ENCODE measurements at places on chromosomes 2 and 18.

DNA sequence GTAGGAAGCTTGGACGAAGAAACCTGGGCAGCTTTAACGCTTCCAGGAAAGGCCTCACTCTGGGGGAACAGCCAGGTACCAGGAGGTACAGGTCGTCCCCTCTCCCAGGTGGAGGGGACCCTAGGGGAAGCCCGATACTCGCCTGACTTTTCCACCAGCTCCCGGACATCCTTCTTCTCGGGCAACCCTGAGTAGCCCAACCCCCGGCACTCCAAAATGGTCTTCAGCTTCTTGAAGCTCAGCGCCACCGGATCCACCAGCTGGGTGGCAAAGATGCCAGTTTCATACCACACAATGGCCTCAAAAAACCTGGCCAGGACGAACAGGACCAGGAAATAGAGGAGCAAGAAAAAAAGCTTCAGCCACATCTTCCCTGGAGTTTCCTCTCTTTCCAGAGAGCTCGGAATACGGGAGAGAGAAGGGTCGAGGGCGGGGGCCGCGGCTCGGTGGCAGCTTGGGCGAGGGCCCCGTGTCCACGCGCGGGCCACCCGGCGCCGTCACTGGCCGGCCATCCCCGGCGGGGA is 1.1 kb downstream of the RNF103 start:
- DNase-seq, result no peak

- no peak for DNase-seq
Measured at GRCh38 chr18:25459814-25460213, 107.8 kb upstream of the ZNF521 start.

DNA sequence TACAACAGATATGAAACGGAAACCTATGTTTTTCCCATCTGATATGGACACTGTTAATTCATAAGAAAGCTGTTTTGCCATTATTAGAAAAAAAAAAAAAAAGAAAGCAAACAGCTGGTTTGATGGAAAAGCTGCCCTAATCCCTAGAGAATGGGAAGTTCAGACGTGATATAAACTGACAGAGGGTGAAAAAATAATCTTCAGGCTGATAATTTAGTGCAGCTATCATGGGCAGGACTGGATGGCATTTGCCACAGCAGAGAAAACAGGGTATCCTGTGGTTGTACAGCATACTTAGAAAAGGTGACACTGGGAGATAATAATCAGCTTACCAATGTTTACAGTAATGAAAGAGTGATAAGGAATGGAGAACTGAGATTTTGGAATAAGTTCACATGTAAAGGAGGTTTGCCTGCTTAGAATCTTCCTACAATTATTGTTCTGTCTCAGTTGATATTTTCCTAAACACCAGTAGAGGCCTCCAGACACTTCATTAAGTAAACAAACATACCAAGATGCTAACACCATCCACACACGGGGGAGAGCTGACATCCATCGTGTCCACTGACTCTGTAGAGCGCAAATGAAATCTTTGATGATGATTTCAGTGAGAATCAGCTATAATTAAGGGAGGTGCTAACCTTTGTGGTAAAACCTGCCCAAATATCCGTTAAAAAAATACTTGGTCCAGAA is 211.6 kb upstream of the MMADHC start:
- no peak for DNase-seq

DNA sequence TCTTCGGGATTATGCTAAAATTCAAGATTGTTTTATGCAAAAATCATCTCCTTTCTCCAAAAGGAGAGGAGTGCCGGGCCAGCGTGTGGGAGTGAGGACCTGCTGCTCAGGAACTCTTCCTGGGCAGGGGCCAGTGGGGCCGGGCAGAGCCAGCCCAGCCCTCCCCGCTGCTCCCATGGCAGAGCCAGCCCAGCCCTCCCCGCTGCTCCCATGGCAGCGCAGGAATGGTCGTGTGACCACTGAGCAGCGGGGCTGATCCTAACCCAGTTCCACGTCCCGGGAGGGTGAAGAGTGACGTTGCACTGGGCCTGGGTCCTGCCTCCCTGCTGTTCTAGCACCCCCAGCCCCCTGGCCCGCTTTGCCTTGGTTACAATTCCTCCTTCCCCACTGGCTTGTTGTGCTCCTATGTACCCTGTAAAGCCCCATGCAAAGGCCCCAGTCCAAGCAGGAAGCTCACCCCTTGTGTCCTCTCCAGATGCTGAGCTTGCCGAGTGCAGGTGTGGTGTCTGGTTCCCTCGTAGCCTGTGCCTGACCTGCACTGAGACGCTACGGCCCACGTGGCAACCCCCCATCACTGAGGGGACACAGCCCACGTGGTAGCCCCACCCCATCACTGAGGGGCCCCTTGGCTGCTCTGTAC is 11.4 kb upstream of the NEU4 start:
- no peak for DNase-seq

GRCh38 chr2:219274361-219274921 is 4.7 kb upstream of the DNAJB2 start:
- no peak for DNase-seq

DNA sequence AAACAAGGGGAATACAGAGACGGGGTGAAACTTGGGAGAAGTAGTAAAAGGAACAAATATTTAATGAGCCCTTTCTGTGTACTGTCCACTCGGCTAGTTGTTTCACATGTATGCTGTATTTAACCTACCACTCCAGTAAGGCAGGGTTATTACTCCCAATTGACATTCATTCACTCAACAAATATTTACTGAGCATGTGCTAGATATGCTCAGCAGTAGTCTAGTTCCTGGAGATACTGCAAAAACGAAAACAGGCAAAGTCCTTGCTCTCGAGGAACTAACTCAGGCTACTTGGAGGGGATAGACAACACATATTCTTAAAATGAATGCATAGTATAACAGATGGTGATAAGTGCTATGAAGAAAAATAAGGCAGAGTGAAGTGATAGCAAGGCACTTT is 207.3 kb downstream of the SS18 start:
- DNase-seq, result no peak

DNA sequence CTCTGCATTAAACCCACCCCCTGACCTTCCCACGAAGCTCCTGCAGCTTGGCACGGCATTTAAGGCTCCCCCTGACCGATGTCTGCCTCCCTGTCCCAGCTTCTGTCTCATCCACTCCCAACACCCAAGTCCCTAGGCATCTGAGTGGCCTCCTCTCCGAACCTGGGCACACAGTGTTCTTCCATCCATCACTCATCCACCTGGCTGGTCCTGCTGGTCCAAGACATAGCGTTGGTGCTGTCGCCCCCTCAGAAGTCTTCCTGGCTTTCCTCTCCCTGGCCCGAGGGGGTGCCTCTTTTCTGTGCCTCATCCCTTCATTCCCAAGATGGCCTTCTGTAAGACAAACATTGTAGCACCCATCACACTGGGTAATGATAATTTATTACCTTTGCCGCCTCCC is 323.6 kb downstream of the GBX2 start:
- DNase-seq, result no peak

- no peak for DNase-seq
Measured at GRCh38 chr2:69205076-69205475, 182.0 kb downstream of the GFPT1 start.

- DNase-seq, result no peak
Measured at GRCh38 chr2:133526530-133527300, 41.5 kb downstream of the NCKAP5 start.

GRCh38 chr2:210226223-210226622 is 976 bp upstream of the ACADL start:
- DNase-seq, result no peak

GRCh38 chr2:59684116-59684770 is 869.2 kb downstream of the BCL11A start:
- DNase-seq, result no peak

DNA sequence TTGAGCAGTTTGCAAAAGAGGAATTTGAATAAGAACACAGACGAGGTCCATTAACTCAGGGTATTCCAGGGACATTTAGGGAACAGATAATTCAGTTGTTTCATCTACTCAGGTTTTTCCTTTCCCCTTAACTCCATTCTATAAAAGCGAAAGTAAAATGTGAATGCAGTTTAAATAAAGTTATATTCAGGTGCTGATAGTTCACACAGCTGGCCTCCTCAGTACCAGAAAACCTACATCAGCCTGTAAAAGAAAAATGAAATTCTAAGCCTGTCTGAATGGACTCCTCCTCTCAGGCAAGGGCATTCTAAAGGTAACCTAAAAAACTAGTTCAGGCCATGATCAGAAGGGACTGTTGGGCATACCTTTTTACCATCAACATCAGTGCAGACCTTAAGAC is 873.8 kb downstream of the SUCLG1 start:
- no peak for DNase-seq

DNA sequence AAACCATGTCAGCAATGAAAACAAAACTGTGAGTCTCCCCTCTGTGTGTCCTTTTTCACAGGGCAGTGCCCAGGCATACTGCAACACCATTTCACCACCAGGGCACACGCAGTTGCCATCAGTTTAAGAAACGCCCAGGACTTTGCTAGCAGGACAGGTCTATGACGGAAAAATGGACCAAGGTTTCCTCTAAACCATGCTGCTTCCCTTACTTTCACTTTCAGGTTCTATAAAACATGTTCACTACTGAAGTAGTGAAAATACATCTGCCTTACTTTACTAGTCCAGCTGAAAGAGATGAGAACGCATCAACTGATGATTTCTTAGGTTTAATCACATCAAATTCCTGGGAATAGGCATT is 110.5 kb downstream of the TCF4 start:
- no peak for DNase-seq

GRCh38 chr2:140667203-140667602 is 1463.6 kb downstream of the LRP1B start:
- DNase-seq, result no peak

GRCh38 chr2:117190856-117191559 is 623.5 kb upstream of the DDX18 start:
- no peak for DNase-seq

All from stimulated activated CD4-positive, alpha-beta T cell treated with anti-CD3 and anti-CD28 coated beads, TNF-alpha, amount 100 ng/mL, for 1 hour (primary cell).